ENCODE measurements at places on chromosomes 3 and 15.
A peak's percentile ranks its signal among the peaks of the same experiment; 100 is the strongest.

DNA sequence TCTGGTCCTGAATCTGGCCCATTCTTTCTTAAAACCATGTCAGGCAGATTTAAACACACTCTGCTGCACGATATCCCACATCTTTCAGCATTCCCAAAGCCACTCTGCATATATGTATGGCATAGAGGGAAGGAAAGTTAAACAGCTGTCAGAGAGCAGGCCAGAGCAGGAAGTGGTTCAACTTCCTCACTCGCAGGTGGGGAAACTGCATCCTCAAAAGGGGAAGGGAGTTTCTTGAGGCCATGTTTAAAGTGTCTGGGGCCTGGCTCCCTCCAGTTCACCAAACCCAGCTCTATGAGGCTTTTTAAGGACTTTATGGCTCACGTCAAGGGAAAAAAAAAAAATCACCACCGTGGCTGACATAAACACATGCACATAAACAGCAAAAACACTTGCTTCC lies 123.1 kb downstream of the OPA1 start:
- no peak for DNase-seq

GRCh38 chr3:9302425-9303181 lies 53.2 kb upstream of the SRGAP3 start:
- peak; percentile 63 for DNase-seq

DNA sequence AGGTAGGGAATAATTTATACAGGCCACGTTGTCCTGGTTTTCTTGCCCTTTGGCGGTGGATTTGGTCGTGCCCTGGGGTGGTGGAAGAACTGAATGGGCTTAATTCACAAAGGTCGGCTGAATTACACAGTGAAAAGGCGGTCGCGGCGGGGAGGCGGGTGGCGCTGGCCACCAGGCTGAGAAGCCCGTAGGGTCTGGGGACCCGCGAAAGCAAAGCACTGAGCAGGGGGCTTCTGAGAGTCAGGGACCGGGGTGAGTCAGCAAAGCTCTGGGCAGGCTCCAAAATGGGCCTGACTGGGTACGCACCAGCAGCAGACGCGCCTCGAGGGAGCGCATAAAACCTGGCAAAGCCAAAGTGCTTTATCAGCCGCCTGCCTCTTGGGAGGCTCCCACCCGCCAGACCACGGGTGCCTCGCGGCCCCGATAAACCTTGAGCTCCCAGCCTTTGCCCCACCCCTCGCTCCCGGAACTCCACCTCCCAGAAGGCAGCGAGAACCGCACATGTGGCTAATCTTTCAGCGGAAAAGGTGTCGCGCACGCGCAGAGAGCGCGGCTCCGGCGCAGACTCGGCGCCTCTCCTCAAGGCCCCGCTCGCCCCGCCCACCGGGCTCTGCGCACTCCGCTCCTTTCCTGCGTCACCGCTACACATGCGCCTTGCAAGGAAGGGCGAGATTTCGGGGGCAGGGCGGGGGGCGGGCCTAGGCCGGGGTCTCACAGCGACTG lies 377 bp upstream of the ABCF3 start:
- DNase-seq, result peak; percentile 99

DNA sequence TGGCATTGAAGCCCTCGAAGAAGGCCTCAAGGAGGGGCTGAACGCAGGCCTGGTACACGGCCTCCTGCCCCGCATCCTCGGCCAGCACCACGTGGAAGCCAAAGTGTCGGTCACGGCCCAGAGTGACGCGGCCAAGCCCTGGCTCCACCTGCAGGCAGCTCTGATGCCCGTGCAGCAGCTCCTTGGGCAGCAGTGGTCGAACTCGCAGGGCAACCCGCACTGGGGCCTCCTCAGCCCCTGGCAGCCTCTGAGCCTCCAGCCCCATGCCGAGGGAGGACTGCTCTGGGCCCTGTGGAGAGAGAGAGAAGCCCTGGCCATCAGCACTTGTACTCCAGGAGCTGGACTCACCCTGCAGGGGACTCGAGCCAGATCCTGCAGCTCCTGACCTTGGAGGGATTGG lies 2.6 kb downstream of the KIF7 start:
- DNase-seq, result no peak

- DNase-seq, result no peak
Observed at GRCh38 chr3:47245271-47245670, 37.3 kb downstream of the KIF9 start.

DNA sequence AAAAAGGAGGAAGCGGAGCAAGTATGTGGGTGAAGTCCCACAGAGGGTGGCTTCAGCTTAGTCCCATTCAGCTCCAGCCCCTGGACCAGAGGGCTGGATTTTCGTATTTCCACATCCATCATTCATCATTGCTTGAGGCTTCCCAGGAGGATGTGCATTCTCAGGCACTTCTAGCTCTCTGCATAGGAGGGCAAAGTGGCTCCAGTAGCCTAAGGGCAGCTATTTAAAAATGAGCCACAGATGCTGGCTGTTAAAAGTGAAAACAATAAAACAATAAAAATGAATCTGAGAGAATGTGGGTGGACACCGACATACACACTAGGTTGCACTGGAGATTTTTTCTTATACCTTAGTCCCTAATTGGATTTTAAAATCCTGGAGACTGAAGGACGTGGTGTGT lies 629.2 kb upstream of the ZNF385D start:
- DNase-seq, result no peak

DNA sequence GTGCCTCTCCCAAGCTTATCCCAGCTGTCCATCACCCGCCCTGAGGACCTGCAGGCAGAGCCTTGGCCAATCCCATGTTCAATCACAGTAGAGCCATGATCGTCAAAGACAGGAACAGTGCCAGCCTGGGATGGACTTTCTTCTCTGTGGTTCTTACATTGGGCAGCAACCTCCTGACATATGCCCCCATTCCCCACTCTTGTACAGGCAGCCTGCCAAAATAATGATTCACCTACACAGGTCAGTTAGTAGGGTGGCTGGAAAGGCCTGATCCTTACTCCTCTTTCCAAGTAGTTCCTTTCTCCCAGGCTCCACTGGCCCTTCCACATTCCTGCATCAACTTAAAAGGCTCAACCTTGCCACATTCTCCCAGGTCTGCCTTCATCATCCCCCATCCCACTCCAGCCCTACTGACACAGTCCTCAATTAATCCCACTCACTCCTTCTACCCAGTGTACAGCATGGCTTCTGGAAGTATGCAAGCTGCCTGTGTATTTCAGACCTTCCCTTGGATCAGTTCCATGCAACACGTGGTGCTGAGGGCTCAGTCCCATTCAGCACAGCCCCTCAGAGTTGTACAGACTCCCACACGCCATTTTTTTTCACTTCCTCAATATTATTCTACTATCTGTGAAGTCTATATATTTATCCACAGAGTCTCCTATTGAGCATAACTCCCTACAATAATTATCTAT lies 189.8 kb downstream of the NTRK3 start:
- no peak for DNase-seq

- DNase-seq, result no peak
Observed at GRCh38 chr15:37824717-37825382, 109.6 kb upstream of the TMCO5A start.

DNA sequence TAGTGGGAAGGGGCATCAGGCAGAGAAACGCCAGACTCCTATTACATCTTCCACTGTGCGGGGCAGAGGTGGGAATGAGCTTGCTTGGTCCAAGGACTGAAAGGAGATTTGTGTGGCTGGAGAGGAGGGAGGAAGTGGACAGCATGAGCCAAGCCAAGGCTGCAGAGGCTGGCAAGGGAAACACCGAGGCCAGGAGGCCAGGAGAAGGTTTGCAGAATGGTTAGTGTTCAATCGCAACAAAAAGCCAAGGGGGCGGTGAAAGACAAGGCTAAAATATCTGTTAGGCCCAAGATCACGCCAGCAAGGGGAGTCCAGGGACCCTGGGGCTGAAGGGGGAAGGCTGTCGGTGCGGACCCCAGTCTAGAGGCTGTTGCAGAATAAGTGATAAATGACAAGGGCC lies 75.8 kb downstream of the CPN2 start:
- DNase-seq, result no peak

DNA sequence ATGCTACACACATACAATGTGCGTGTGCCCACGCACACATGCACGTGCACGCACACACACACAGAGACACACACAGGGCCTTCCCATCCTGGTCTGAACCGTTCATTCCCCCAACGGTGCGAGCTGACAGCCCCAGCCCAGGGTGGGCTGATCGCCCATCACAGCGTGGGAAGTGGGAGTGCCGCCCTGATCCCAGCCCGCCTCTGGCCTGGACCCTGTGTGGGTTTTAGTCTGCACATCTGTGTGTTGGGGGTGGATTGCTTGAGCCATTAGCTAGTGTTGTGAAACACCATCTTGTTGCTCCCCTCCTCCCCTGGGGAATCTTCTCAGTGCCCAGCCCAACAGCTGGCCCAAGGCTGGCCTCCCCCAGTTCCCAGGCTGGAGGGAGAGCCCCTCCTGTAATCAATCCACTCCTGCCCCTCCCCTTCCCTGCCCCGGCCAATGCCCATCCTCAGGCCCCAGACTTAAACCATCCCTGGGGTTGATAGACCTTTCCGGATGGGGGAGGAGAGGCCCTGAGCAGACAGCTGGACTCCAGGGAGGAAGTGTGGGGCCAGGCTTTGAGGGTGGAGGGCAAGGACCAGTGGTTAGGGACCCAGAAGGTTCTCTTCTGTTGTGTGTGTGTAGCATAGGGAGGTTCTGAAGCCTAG lies 8.3 kb downstream of the SEMA3G start:
- DNase-seq, result no peak

DNA sequence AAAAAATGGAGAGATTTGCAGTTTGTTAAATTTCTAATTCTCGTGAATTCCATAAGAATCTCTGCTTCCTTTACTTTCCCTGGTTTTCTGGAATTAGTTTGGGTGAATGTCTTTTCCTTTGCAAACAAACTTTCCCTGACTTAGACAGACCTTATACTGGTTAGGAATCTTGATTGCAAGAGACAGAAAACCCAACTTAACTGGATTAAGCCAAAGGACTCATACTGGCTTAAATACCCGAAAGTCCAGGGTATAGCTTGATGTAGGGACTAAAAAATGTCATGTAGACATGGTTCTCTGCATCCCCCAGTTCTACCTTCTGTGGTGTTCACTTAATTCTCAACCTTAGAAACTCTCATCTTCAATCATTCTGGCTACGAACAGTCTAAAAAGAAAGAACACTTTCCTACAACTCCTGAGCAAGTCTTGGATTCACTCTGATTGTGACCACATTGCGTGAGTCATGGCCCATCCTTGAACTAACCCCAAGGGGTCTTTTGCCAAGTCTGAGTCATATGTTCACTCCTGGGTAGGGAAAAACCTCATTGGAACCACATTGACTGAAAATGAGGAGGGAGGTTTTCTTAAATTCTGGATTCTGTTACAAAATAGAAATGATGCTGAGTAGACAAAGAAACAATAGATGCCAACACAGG lies 136.0 kb upstream of the DAZL start:
- no peak for DNase-seq

- no peak for DNase-seq
Observed at GRCh38 chr3:72317491-72317890, 530.8 kb downstream of the SHQ1 start.

GRCh38 chr15:44712346-44713005 lies 1.2 kb downstream of the B2M start:
- DNase-seq, result peak; percentile 44

DNA sequence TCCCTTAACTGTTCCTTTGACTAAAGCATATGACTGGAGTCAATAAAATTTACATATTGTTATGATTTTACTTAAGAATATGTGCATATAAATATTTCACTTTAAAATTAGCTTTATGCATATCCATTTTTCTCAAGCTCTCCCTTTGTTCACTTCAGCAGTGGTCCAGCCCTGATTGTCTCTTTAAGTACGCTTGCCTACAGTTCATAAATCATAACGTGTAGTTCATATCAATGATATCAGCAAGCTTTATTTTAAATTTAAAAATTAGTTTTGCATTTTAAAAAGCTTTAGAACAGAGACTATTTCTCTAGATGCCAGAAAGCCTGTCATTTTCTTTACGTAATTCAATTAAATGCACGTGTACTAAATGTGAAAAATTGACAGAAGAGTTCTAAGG lies 721.9 kb downstream of the OTOL1 start:
- no peak for DNase-seq

DNA sequence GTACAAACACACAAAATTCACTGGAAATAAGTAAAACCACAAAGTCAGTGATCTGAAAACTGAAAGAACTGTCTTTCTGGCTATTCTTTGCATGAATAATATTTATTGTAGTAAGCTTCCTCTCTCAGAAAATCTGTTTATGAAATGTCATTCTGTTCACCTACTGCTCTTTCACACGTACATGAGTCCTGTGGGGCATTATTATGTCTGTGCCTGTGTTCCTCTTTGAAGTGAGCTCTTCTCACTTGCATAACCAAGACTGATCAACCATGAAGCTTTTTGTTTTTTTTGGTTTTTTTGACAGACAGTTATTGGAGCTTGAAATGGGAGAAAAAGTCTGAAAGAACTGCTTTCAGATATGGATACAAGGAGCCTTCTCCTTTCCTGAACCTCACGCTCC lies 195.8 kb downstream of the PLCH1 start:
- no peak for DNase-seq

DNA sequence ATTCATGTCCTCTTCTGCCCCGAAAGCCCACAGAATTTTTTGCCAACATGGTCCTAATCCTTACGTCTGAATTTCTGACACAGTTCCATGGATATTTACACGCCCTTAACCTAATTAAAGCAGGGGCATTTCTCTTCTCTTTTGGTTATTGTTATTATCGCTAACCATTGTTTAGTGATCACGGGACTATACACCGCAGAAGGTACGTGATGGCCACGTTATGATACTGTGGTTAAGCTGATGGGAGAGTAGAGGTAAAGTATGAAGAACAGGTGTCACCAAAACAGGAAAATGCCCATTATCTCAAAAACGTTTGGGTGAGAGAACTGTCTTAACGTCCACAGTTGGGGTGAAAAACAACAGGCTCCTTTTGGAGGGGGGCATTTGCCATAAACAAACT lies 26.4 kb downstream of the CCR4 start:
- no peak for DNase-seq

GRCh38 chr3:41521010-41521655 lies 321.8 kb downstream of the CTNNB1 start:
- DNase-seq, result no peak

DNA sequence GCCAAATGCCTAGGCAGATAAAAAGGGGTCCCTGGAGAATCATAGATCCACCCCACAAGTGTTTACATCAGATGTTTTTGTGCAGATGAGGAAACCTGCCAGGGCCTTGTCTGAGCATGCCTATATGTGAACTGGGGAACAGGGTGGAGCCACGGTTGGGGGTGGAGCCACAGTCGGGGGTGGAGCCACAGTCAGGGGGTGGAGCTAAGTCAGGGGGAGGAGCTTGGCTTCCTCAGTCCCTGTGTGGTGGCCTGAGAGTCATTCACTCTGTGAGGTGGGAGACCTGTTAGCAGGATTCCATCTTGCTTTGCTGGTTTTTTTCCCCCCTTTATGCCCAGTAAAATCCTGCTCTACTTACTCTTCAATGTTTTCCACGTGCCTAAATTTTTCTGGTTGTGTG lies 57.8 kb upstream of the TGFBR2 start:
- DNase-seq, result no peak

- DNase-seq, result no peak
Observed at GRCh38 chr3:79886204-79886603, 118.4 kb upstream of the ROBO1 start.

GRCh38 chr3:3853544-3853943 lies 54.3 kb downstream of the LRRN1 start:
- no peak for DNase-seq
